ENCODE measurements at places on chromosomes 7 and 10.

- no peak for DNase-seq
Observed at GRCh38 chr10:113480851-113481502, 71.9 kb upstream of the HABP2 start.

DNA sequence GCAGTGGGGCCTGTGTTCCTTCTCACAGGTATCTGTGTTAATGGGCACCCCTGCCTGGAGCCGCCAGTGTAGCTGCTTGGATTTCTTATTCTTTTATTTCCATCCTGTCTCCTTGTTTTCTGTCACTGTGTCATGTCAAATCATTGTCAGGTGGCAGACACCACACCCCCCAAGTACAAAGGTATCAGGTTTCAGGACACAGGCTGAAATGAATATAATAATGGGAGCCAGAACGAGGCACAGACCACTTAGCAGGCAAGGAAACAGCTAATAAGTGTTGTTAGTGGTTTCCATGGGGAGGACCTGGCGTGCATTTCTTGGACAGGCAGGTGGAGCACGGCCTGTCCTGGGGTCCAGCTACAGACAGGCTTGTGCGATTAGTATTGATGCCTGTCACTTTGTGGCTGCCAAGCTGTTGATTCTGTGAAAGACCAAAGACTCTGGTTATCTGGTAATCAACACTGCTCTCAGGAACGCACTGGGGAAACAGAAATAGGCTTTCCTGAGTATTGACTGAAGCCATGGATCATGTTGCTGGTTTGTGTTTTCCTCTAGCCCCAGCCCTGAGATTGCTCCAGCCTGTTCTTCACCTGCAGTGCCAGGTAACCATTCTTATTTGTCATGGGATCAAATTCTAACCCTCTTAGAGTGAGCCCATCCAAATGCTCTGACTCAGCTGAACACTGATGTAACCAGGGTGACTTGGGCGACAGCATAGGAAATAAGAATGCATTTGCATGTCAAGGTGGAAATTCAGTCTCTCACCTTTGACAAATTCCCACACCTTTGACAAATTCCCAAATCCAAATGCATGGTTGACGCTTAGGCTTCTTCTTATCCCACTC, 1002.0 kb downstream of the LRMDA start:
- no peak for DNase-seq

GRCh38 chr10:104563548-104563947, 77.5 kb upstream of the SORCS3 start:
- no peak for DNase-seq

DNA sequence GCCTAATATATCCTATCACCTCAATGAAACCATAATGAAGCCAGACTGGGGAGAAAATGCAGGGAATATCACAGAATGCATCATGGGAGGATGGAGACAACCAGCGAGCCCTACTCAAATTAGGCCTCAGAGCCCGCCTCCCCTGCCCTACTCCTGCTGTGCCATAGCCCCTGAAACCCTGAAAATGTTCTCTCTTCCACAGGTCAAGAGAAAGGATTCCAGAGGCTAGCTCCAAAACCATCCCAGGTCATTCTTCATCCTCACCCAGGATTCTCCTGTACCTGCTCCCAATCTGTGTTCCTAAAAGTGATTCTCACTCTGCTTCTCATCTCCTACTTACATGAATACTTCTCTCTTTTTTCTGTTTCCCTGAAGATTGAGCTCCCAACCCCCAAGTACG, 31.5 kb downstream of the PRSS2 start:
- no peak for DNase-seq

DNA sequence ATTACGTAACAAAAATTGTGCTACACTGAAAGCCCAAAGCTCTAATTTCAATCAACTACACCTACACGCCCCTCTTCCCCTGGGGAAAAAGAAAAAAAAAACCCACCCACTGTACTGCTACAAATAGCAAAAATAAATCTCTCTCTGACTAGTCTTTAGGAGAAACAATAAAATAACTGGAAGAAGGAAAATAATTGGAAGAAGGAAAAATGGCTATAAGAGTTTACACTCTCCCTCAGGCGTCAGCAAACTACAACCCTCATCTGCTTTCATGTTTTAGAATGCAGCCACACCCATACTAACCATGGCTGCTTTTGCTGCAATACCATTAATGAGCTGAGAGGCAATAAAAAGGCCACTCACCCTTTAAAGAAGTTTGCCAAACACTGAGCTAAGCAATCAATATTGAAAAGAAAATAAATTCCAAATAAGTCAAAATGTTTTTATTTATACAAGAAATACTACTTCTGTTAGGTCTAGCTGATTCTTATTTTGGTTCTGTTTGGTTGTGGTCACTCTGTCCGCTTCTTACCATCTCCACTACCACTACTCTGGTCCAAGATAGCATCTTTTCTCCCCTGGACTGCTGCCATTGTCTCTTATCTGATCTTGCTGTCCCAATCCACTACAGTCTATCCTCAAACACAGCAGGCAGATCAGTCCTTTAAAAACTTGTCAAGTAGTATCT, 3.8 kb downstream of the MINDY3 start:
- no peak for DNase-seq

- DNase-seq, result no peak
Observed at GRCh38 chr7:106101726-106102125, 10.4 kb downstream of the SYPL1 start.

GRCh38 chr7:103660455-103661371, 214.7 kb upstream of the SLC26A5 start:
- DNase-seq, result no peak

- DNase-seq, result no peak
Observed at GRCh38 chr10:127836966-127837365, 55.8 kb downstream of the CLRN3 start.

DNA sequence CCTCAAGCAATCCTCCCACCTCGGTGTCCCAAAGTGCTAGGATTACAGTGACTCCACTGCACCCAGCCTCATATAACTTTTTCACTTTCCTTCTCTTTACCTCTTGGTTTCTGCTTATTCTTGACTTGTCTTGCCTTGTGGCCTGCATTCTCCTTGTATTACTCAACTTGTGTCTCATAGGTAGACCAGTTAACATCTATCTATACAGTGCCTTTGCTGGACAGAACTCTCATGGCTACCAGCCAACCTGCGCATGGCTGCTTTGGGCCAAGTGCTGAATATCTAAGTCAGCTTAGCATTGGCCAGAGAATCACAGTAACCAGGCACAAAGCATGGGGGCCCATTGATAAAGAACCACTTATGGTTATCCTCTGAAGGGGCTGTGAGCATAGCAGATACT, 42.6 kb upstream of the ZNRF2 start:
- DNase-seq, result no peak

GRCh38 chr10:59808896-59809643, 55.8 kb upstream of the MRLN start:
- DNase-seq, result no peak

GRCh38 chr7:46387646-46388045, 466.6 kb upstream of the IGFBP3 start:
- no peak for DNase-seq

DNA sequence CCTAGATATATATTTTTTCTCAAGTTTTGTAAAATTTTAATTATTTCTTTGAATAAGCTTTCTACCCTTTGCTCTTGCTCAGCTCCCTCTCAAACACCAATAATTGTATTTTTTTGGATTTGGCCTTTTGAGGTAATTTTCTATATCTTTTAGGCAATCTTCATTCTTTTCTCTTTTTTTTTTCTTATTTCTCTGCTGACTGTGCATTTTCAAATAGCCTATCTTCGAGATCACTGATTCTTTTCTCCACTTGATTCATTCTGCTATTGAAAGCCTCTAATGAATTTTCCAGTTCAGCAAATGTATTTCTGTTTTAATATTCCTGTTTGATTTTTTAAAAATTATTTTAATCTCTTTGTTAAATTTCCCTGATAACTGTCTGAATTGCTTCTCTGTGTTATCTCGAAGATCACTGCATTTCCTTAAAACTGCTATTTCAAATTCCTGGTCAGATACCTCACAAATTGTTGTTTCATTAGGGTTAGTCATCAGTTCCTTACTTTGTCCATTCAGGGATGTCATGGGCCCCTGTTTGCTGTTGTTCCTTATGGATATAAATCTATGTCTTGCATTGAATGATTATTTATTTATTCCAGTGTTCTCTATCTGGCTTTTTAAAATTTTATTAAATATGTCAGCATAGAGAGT, 100.1 kb upstream of the UNC5B start:
- DNase-seq, result no peak

DNA sequence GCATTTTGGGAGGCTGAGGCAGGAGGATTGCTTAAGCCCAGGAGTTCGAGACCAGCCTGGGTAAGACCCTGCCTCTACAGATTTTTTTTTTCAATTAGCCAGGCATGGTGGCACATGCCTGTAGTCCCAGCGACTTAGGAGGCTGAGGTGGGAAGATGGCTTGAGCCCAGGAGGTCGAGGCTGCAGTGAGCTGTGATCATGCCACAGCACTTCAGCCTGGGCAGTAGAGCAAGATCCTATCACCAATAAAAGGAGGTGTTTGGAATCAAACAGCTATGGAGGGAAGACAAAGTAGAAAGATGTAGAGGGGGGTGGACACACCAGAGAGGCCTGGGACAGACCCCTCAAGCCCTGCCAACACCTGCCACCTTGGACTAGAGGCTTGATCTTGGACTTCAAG, 9.1 kb upstream of the TNRC18 start:
- no peak for DNase-seq

DNA sequence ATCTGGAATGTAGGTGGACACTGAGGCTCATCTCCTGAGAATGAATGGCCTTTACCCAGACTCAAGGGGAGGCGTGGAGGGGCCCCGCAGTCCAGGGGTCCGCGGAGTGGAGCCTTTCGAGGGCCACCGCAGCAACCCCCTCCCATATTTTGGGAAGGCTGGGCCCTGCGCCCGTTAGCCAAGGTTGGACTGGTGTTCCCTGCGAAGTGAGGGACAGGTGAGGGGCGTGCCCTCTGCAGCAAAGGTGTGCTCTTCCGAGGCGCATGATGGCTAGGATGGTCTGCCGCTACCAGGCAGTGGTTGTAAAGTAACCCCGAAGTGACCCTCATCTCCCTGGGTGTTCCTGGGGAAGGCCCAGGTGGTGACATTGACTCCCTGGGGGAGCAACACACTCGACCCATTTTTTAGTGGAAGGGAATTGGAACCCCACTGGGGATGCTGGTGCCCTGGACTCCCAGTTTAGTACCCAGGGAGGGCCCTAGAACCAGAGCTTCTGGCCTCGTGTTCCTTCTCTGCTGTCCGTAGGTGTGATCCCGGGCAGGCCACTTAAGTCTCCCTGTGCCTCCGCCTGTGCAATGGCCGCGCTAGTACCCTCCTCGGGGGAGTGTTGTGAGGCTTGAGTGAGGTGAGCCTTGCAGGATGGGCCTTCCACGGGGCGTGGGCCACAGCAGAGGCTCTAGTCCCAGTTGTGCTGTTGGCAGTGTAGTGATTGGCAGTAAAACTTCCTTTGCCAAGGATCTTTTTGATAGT, 779 bp downstream of the FAM241B start:
- no peak for DNase-seq

GRCh38 chr10:63464402-63465292, 1.1 kb downstream of the JMJD1C start:
- no peak for DNase-seq

GRCh38 chr10:97080051-97080776, 105.5 kb downstream of the SLIT1 start:
- DNase-seq, result no peak

DNA sequence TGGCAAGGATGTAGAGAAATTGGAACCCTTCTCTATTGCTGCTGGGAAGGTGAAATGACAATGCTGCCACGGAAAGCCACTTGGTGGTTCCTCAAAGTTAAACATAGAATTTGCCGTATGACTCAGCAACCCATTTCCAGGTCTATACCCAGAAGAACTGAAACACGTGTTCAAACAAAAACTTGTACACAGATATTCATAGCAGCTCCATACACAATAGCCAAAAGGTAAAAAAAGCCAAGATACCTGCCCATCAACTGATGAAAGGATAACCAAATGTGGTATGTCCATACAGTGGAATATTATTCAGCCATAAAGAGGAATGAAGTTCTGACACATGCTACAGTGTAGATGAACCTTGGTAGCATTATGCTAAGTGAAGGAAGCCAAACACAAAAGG, 39.1 kb downstream of the LHPP start:
- no peak for DNase-seq

- peak; percentile 25 for DNase-seq
Observed at GRCh38 chr10:78973901-78974616, 94.7 kb upstream of the ZMIZ1 start.

DNA sequence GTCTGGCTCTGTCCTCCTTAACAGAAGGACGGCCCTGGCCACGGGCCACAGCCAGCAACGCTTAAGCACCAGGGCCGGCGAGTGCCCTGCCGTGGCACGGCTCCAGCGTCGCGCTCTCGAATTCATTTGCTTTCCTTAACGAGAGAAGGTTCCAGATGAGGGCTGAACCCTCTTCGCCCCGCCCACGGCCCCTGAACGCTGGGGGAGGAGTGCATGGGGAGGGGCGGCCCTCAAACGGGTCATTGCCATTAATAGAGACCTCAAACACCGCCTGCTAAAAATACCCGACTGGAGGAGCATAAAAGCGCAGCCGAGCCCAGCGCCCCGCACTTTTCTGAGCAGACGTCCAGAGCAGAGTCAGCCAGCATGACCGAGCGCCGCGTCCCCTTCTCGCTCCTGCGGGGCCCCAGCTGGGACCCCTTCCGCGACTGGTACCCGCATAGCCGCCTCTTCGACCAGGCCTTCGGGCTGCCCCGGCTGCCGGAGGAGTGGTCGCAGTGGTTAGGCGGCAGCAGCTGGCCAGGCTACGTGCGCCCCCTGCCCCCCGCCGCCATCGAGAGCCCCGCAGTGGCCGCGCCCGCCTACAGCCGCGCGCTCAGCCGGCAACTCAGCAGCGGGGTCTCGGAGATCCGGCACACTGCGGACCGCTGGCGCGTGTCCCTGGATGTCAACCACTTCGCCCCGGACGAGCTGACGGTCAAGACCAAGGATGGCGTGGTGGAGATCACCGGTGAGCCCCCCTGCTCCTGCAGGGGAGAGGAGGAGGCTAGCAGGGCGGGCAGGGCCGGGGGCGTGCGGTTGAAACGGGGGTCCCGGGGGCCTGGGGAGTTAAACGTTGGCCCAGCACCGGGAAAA, at the start of gene HSPB1:
Gene HSPB1 (plus strand): TSS at position 327 of the 855 bp plus-strand sequence. CDS start 40 bp downstream, at position 367.
- peak; percentile 41 for DNase-seq

DNA sequence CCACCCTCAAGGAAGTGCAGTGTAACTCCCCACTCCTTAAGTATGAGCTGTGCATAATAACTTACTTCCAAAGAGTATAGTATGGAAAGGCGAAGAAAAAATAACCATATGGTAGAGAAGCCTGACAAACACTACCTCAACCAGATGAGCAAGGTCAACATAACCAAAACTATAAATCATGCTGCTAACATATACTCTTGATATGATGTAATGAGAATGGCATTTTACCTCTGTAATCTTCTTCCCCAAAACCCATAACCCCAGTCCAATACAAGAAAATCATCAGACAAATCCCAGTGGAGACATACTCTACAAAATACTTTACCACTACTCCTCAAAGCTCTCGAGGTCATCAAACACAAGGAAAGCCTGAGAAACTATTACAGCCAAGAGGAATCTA, 15.8 kb downstream of the OSBPL3 start:
- no peak for DNase-seq
